ENCODE measurements at places on chromosomes 1 and 21. TPM values are rescaled to one million over a fixed set of nuclear protein-coding genes. Genes with fewer than 3 reads are reported as not detected.

DNA sequence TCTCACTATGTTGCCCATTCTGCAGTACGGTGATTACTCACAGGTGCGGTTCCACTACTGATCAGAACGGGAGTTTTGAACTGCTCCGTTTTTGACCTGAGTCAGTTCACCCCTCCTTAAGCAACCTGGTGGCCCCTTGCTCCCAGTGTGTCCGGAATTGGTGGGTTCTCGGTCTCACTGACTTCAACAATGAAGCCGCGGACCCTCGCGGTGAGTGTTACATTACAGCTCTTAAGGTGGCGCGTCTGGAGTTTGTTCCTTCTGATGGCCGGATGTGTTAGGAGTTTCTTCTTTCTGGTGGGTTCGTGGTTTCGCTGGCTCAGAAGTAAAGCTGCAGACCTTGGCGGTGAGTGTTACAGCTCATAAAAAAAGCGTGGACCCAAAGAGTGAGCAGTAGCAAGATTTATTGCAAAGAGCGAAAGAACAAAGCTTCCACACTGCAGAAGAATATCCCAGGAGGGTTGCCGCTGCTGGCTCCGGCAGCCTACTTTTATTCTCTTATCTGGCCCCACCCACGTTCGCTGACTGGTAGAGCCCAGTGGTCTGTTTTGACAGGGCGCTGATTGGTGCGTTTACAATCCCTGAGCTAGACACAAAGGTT lies 17.6 kb upstream of the PARP1 start:
- DNase-seq, result no peak

GRCh38 chr1:234862944-234863515 lies 253.1 kb upstream of the IRF2BP2 start:
- DNase-seq, result peak; percentile 87

GRCh38 chr1:928825-929661 lies 5.3 kb downstream of the SAMD11 start:
- DNase-seq, result no peak

DNA sequence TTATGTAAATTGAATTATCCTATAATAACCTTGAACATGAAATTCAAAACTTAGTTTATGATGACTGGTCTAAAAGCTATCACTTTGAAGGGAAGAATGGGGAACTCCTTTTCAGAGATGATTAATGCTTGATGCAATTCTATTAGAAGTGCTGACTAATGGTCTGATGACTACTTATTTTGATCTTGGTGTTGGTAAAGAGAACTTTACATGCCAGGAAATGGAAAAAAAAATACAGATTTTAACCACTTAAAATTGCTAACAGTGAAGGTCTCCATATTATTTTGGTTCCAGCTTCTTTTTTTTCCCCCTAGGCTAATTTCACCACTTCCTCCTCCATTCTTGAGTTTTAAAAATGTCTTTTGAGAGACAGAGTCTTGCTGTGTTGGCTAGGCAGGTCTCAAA lies 22.9 kb downstream of the S1PR1 start:
- no peak for DNase-seq

GRCh38 chr1:28359592-28360239 lies 9.8 kb upstream of the PHACTR4 start:
- DNase-seq, result peak; percentile 77

DNA sequence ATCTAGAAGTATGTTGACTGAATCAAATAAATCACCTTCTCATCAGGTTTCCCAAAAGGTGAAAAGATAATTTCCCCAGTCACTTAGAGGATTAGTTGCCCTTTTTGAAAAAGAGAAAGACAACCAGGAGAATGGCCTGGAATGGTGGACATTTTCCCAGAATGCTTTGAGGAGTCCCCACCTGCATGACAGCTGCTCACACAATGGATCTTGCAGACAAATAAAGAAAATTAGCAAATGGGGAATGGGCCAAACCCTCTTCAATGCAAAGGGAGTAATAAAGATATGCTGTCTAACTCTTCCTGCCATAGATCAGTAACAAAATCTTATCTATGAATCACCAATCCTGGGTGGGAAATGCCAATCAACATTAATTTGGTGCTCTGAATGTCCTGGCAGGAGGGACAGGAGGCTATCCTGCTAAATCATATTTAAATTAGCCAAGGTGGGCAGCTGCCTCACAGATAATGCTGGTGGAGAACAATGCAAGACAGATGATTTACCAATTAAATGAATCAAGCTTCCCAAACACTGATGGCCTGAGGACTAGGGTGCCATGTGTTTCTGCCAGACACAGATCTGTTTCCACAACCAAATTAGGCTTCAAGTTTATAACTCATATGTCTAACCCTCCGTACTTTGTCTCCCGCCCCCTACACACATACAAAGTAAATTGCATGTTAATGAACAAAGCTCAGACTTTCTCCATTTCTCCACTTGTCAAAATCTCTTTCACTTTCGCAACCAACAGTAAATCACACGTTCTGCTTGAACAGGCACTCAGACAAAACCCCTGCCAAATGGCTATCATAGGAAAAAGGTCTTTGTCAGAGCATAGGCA lies 488.0 kb upstream of the PLXNA2 start:
- DNase-seq, result no peak

DNA sequence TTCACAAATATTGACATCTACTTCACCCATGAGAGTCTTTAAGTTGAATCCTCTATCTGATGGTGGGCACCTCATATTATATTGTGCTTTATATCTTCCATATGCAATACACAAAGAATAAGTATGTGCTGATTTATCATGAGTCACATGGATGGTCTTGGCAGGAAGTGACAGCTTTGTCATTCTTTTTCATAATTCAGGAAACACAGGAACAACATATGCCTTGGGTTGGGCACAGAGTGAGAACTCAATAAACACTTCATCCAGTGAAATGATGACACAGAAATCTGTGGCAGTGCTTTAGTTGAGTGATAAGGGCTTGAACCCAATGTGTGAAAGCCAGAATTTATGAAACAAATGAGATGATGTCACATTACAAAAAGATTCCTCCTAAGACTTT lies 41.2 kb downstream of the GADD45A start:
- DNase-seq, result no peak

- no peak for DNase-seq
Observed at GRCh38 chr1:206895837-206896242, 1.4 kb upstream of the IL24 start.

GRCh38 chr1:145690587-145691558 lies 16.3 kb downstream of the PDZK1 start:
- DNase-seq, result no peak

GRCh38 chr1:58888833-58889232 lies 105.0 kb upstream of the JUN start:
- no peak for DNase-seq

DNA sequence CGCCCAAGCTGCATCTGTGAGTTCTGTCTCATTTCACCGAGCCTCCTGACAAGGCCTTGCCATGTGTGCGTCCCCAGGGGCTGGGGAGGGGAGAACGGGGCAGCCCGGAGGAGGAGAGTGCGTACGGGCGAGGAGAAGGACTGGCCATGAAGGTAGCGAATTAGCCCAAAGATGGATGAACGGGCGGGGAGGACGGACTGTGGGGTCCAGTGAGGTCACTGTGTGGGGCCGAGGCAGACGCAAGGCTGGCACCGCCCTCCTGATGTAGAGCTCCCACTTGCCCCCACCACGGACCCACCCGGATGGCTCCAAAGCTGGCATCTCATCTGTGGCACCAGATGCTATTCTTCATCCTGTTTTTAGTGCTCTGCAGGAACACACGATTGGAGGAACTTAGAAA lies 330.4 kb downstream of the AJAP1 start:
- DNase-seq, result no peak

DNA sequence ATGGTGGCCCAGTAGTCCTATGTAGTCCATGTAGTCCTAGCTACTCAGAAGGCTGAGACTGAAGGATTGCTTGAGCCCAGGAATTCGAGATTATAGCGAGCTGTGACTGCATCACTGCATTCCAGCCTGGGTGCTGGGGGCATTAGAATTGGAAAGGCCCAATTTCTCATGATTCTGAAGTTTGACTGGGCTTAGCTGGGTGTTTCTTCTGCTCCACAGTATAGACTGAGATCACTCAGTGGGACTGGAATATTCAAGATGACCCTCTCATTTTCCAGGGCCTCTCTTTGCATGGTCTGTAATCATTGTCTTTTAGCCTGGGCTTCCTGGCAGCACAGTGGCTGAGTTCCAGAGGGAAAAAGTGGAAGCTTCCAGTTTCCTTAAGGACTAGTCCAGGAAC lies 26.2 kb downstream of the MROH7 start:
- DNase-seq, result no peak

DNA sequence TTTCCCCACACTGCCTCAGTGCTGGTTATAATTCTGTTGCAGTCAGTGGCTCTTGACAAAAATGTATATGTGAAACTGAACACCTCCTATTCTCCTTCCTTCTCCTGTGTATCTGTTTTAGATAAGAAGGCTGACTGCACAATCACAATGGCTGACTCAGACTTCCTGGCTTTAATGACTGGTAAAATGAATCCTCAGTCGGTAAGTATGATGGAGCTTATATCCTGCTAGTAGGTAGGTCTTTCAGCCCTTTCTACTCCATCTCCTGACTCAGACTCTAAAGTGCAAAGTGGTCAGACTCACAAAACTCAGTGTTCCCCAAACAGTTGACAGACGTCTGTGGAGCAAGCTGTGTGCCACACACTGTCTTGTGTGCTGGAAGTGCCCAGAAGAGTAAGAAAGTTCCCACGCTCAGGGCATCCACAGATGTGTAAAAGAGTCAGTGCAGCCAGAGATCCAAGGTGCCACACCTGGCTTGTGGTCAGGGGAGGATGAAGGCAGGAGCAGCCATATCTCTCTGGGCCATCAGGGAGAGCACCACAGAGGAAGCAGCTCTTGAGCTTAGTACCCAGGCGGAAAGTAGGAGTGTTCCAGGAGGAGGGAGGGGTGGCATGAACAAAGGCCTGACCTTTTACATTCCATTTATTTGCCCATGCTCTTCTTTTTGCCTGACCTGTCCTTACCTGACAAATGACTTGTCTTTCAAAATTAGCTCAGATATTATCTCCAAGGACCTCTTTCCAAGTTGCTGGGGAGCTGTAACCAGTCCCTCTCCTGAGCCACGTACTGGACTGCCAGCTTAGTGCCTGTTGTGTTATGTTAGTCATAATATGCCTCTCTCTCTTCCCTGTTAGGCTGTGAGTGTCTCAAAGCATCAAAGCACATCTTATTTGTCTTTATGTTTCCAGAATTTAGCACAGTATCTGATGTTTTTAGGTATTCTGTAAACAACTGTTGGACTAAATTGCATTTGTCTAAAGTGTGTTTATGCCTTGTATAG lies 14.0 kb upstream of the PODN start:
- no peak for DNase-seq

- DNase-seq, result no peak
Observed at GRCh38 chr1:86795316-86795715, 90.9 kb downstream of the SH3GLB1 start.

DNA sequence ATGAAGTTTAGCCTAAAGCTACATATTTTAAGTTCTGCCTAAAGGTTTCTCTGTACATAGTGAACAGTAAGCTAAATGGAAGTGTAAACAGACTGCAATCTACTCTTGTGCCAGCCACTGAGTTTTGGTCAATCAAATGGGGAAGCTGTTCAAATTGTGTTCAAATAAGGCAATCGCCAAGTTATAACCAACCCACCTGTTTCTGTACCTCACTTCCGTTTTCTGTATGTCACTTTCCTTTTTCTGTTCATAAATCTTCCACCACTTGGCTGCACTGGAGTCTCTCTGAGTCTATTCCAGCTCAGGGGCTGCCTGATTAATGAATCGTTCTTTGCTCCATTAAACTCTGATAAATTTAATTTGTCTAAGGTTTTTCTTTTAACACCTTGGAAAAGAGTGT lies 10.8 kb upstream of the THEM4 start:
- DNase-seq, result no peak

GRCh38 chr1:101174722-101175121 lies 62.1 kb upstream of the S1PR1 start:
- no peak for DNase-seq

DNA sequence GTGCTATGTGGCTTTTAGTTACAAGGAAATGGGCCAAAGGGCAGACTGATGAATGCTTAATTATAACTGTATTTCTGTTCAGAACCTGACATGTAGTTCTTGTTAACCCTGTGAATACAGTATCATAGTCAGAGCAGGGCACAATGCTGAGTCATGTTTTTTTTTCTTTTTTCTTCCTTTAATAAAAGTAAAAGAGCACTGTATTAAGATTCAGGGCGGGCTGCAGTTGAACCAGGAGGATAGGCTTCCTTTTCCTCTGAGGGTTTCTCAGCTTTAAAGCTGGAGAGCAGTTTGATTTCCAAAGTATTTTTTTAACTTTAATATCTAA lies 8.7 kb downstream of the CLDN8 start:
- DNase-seq, result no peak

- no peak for DNase-seq
Observed at GRCh38 chr1:100383743-100384405, 31.6 kb downstream of the CDC14A start.

DNA sequence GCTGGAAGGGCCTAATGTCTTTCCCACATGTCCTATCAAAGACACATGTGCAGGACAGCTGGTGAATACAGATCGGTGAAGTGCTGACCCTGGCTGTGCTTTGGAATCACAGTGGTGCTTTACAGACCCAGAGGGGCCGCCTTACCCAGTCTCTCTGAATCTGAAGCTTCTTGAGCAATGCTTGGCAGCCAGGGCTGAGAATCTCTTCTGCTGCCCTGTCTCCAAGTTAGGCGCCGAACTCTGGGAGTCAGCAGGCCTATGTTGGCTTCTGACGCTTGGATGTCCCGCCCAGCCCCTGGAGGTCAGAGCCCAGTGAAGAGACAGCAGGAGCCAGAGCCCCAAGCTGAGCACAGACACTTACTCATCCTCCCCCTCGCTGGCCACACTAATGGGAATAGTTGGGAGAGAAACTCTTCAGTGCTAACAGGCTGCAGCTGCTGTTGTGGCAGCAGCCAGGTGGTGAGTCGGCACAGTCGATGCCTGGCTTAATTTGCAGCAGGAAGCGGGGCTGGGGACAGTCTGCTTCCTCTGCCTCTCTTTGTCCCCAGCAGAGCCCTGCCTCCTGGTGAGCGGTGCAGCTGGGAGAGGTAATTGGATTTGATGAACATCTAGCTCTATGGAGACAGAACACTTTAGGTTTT lies 68.1 kb downstream of the URB2 start:
- DNase-seq, result peak; percentile 81

- DNase-seq, result no peak
Observed at GRCh38 chr1:183234660-183235476, 48.8 kb downstream of the LAMC2 start.

IGSF9 gene
- total RNA-seq, result not detected

RAD54L gene
- 0.97 TPM for total RNA-seq

TMEM61 gene
- not detected for total RNA-seq

FOXD3 gene
- 0.30 TPM for total RNA-seq

AMPD1 gene
- total RNA-seq, result 0.30 TPM

GFI1 gene
- total RNA-seq, result 0.19 TPM

INTS7 gene
- total RNA-seq, result 8.4 TPM

CYP4A11 gene
- not detected for total RNA-seq

JAM2 gene
- 40.4 TPM for total RNA-seq

HSF2BP gene
- not detected for total RNA-seq

EXO1 gene
- total RNA-seq, result 0.40 TPM

IVL gene
- total RNA-seq, result not detected

TMOD4 gene
- not detected for total RNA-seq

LRRC71 gene
- not detected for total RNA-seq

PTPN22 gene
- total RNA-seq, result 0.70 TPM

Data from cardiac septum (tissue), 1 donor.